ENCODE measurements at places on chromosomes 5 and 9.
A peak's percentile ranks its signal among the peaks of the same experiment; 100 is the strongest.

DNA sequence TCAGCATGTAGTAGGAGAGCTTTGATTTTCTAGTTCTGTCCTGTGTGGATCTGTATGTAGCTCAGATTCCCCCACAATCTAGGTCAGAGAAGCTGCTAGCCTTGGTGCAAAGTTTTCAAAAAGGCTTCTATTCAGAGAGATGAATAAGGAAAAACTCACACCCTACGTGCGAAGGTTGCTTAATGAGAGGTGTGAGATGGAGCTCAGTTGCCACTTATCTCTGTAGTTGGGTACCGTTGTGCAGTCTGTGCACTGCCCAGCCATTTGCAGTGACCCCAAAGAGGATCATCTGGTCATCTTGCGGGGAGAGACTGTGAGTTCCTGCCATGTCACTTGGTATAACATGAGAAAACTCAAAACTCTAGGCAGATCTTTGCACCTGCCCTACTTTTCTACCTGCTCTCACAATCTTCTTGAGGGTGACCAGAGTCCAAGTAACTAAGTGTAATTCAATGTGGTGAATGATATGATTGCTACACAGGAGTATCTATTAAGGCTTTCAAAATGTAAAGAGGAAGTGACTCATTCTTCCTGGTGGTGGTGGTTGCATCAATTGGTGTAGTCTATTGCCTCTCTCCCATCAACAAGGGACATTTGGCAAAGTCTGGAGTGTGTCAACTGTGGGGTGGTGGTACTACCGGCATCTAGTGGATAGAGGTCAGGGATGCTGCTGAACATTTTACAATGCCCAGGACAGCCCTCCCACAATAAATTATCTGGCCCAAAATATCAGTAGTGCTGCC is 65.2 kb downstream of the TMC1 start:
- no peak for DNase-seq

GRCh38 chr5:127723571-127723970 is 20.4 kb downstream of the CCDC192 start:
- DNase-seq = no peak

DNA sequence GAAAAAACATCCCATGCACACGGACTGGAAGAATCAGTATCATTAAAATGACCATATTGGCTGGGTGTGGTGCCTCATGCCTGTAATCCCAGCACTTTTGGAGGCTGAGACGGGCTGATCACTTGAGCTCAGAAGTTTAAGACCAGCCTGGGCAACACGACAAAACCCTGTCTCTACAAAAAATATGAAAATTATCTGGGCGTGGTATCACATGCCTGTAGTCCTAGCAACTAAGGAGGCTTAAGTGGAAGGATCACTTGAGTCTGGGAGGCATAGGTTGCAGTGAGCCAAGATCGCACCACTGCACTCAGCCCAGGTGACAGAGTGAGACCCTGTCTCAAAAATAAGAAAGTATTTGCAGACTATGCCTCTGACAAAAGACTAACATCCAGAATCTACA is 68.4 kb downstream of the TTC39B start:
- no peak for DNase-seq

DNA sequence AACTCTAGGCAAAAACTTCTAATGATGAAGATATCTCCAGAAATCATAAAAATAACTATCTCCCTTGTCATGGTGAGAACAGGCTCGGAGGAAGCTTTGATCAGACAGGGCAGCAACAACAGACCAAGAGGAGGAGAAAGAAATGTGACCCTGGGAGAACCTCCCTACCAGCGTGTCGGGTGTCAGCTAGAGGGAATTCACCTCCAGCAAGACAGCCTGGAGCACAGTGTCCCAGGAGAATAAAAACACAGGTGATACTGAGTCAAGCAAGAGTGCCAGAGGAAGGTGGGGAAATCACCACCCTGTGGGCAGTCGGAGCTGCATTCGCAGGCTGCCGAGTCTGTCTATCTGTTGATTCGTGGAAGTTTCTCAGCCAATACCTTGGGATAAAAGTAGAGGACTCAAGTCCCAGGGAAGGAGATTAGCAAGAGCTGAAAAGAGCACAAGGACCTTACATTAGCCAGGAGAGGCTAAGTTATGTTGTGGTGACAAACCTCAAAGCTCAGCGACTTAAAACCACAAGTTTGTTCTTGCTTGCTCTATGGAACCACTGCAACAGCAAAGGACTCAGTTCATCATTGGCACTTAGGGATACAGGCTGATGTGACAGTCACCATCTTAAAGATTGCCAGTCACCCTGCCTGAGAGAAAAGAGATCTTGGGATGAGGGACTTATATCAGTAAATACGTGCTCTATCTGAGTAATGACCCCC is 598.3 kb downstream of the CCDC171 start:
- DNase-seq = peak; percentile 12

DNA sequence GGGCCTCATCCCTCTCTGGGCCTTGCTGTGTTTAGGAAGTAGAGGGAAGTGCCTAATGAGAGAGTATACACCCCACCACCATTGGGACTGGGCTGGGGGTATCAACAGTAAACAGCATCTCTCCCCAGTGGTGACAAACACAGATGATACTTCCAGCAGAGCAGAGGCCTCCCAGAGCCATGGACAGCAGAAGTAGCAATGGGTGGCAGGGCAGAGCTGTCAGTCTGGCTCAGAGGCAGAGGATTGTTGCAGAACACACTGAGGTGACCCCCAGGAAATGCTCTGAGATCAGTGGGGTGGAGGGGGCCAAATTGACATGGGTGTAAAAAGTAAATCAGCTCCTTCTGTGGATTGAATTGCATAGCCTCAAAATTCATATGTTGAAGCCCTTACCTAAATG is 12.1 kb upstream of the P4HA2 start:
- DNase-seq = no peak

- DNase-seq = no peak
Measured at GRCh38 chr9:111938427-111938800, 41.8 kb downstream of the UGCG start.

Data from DMS79 treated with DMSO at 0.1 percent for 48 hours (cell line).